Activated T-helper 17 cell treated with anti-CD3 and anti-CD28 coated beads, Interleukin-2, amount 50 U/mL, for 72 hours (primary cell): ENCODE measurements at places on chromosomes 6 and 20. TPM values are rescaled to one million over a fixed set of nuclear protein-coding genes. Genes with fewer than 3 reads are reported as not detected.

Gene DEFB128
- not detected for total RNA-seq

Gene MYT1
- total RNA-seq: 0.16 TPM

Gene VWA7
- 2.9 TPM for total RNA-seq

Gene GPX5
- not detected for total RNA-seq

Gene MCCD1
- not detected for total RNA-seq

Gene ERMARD
- total RNA-seq: 28.3 TPM

Gene C6orf58
- total RNA-seq: not detected

GRCh38 chr20:51637241-51637640 is 94.7 kb upstream of the NFATC2 start:
- ATAC-seq: no peak

DNA sequence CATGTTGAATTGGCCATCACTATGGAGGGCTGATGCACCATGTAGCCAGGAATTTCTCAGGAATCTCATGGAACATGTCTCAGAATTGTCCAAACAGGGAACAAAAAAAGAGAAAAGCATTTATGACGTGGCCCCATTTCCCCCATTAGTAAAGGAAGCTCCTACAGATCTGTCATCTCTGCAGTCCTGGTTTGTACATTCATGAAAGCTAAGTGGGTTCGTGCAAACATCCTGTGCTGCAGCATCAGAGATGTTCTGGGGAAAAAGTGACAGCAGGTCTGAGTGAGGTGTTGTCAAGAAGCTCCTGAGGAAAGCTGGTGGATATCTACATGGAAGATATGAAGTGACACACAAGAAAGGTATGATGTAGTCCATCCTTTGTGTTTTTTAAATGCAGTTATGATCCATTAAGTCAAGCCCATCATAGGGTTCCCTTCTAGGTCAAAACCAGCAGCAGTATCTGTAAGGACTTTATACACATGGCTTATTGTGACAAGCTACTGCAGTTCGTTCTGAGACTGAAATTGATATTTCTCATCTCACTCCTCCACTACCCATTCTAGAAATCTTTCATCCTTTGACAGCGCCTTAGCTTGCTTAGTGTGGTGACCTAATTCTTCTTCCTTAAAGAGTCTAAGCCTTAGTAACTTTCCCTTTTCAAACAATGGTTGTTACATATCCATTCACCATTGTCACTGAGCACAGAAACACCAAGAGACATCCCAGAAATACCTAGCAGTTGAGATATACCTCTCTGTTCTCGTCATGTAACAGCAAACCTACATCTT is 200.0 kb upstream of the TCF21 start:
- ATAC-seq: peak; percentile 87

- ATAC-seq: peak; percentile 66
Observed at GRCh38 chr6:11459079-11459610, 78.4 kb upstream of the TMEM170B start.

GRCh38 chr6:31246051-31246521 is 25.8 kb downstream of the HLA-C start:
- peak; percentile 44 for ATAC-seq

- no peak for ATAC-seq
Observed at GRCh38 chr20:31653561-31653960, 15.8 kb downstream of the COX4I2 start.

DNA sequence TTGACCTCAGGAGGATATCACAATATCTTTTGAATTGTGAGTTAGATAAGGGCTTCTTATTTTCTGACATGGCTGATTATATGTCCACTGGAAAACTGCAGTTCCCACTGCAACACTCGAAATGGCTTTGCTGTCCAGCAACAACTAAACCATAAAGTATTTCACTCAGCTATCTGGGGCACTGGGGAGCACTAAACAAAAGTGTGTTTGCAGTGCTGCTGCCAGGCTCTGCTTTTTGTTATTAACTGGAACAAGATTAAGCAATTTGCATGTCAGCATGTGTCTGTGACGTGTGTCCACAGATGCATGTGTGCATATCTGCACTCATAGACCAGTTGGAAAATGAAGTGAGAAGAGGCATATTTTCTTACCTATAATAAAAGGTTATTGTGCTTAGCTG is 107.8 kb upstream of the CCN2 start:
- ATAC-seq: no peak

GRCh38 chr6:99711925-99712324 is 105.3 kb downstream of the PRDM13 start:
- ATAC-seq: no peak

DNA sequence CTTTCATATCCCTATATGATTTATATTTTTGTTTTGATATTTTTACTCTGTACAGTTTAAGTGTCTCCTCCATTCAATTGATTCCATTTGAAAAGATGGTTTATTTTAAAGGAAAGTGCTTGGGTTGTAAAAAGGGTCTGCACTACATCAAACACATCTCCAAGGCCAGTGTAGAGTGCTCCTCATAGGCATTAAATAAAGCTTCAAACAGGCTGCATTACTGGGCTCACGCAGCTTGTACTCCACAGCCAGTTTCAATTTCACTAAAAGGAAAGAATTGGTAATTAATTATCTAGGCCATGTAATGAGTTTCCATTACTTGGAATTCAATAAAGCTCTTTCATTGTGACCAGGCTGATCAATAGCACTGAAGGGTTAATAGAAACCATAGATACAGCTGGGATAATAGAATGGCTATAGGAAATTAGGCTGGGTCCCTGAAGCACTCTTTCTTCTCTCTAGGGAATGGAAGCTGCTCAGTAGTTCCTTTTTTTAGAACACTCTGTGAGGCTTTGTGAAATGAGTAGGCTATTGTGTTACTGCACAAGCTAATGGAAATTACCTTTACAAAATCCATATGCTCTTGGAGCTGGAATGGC is 442.2 kb downstream of the RNF144B start:
- ATAC-seq: no peak

DNA sequence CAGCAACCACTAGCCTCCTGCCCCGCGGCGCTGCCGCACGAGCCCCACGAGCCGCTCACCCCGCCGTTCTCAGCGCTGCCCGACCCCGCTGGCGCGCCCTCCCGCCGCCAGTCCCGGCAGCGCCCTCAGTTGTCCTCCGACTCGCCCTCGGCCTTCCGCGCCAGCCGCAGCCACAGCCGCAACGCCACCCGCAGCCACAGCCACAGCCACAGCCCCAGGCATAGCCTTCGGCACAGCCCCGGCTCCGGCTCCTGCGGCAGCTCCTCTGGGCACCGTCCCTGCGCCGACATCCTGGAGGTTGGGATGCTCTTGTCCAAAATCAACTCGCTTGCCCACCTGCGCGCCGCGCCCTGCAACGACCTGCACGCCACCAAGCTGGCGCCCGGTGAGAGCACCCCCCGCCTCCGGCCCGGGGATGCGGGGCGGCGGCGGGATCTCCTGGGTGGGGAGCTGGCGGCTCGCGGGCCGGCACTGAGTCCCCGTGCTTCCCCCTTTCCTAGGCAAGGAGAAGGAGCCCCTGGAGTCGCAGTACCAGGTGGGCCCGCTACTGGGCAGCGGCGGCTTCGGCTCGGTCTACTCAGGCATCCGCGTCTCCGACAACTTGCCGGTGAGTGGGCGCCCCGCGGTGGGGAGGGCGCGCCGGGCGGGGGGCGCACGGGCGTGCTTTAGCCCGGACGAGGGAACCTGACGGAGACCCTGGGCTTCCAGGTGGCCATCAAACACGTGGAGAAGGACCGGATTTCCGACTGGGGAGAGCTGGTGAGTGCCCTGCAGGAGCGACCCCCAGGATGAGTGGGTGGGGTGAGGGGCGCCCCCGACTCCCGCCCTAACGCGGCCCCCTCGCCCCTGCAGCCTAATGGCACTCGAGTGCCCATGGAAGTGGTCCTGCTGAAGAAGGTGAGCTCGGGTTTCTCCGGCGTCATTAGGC is 585 bp downstream of the PIM1 start:
- no peak for ATAC-seq

DNA sequence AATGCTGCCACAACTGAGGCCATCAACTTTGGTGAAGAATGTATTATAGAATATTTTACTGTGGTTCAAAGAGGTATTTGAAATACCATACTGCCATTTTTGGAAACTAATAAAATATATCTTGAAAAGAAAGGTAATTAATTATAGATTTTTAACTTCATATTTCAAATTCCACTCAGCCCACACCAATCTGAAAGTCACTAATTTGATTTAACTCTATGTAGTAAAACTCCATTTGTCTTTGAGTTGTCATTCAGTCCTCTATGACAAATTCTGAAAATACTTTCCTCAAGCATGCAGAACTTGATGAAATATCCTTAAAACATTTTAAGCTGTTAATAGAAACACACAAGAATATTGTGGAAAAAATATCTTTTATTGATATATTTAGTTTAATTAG is 1196.7 kb upstream of the CITED2 start:
- ATAC-seq: no peak

DNA sequence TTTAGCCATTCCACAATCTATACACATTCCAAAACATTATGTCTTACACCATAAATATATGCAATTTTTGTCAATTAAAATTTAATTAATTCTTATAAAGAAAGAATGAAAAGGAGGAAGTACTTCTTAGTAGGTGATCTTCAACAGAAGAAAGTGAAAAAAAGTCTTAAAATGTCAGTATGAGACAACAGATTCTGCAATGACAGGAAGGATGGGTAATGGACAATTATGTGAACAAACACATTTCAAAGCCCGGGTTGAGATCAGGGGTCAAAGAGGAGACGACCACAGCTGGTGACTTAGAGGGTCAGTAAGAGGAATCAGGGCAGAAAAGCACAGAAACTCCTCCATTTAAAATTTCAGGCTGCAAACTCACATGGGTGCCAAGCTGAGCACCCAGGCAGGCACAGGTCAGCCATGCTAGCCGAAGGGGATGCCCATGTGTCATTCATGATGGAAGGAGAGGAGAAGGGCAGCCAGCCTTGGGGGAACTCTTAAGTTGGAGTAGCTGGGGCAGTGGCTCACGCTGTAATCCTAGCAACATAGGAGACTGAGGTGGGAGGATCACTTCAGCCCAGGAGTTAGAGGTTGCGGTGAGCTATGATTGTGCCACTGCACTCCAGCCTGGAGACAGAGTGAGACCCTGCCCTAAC is 11.0 kb downstream of the VSX1 start:
- ATAC-seq: no peak

- no peak for ATAC-seq
Observed at GRCh38 chr20:1832634-1833033, 62.6 kb upstream of the SIRPA start.

- peak; percentile 81 for ATAC-seq
Observed at GRCh38 chr20:19860737-19861136, 102.7 kb downstream of the RIN2 start.

GRCh38 chr6:158744986-158745430 is 74.2 kb downstream of the EZR start:
- ATAC-seq: no peak

DNA sequence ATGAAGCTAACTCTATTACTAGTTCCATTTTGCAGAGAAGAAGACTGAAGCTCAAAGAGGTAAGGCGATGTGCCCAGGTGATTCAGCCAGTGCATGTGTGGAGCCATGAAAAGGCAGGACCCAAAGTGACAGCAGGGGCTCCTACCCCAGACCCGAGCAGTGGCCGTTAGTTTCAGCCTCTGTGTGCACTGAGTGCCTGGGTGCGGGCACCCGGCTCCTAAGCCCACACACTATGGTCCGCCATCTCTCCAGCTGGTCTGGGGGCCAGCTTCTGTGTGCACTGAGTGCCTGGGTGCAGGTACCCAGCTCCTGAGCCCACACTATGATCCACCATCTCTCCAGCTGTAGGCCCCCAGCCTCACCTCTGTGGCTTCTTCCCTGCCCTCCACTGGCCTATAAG is 123.5 kb upstream of the CST7 start:
- ATAC-seq: no peak

GRCh38 chr6:168368066-168368820 is 48.7 kb upstream of the DACT2 start:
- no peak for ATAC-seq

DNA sequence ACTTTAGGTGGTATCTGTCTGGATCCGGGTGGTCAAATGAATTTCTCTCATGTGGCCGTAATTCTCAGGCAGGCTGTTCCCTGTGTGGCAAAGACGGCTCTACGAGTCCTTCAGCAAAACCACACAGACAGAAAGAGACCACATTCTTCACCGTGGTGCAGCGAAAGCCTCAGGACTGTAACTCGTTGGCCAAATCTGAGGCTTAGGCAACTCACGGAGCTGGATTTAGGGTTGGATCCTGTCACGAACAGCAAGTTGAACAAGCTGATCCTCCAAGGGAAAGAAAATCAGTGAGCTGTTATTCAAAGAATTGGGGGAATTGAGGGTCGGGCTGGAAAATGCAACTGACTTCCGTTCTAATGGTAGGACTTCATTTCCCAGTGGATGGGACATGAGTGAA is 167.4 kb downstream of the ZMYND8 start:
- no peak for ATAC-seq

- ATAC-seq: peak; percentile 66
Observed at GRCh38 chr20:50467718-50468356, 42.3 kb upstream of the PTPN1 start.

GRCh38 chr20:60787276-60787675 is 464.8 kb upstream of the CDH4 start:
- no peak for ATAC-seq

- ATAC-seq: no peak
Observed at GRCh38 chr20:32777177-32777956, 15.2 kb downstream of the DNMT3B start.

- no peak for ATAC-seq
Observed at GRCh38 chr6:146593986-146594385, 4.8 kb upstream of the ADGB start.

DNA sequence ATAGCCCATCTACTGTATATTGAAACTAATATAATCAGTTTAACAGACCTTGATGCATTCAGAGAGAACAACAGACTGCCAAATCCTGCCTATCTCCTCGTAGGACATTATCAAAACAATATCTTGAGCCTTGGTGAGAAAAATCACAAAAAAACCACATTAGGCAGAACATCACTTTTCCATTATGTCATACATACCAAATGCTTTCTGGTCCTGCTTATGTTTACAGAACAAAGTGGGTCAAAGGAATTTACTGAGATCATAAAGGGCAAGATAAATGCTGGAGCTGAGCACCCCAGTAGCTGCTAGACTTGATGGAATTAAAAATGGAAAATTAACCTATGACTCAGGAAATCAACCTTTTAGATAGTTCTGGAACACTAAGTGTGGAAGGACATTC is 195.3 kb upstream of the KCNK16 start:
- ATAC-seq: no peak

DNA sequence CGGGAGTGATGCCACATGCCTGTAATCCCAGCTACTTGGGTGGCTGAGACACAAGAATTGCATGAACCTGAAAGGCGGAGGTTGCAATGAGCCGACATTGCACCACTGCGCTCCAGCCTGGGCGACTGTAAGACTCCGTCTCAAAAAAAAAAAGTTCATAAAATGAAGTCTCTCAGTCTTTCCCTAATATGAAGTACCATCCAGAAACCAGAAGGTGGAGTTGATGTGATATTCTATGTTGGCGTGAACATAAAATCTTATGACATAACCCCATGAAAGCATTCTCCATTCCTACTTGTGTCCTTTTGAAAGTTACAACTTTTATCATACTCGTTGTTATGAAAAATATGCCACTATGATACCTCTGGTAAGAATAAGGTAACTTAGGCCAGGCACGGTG is 5.7 kb downstream of the SOD2 start:
- no peak for ATAC-seq

DNA sequence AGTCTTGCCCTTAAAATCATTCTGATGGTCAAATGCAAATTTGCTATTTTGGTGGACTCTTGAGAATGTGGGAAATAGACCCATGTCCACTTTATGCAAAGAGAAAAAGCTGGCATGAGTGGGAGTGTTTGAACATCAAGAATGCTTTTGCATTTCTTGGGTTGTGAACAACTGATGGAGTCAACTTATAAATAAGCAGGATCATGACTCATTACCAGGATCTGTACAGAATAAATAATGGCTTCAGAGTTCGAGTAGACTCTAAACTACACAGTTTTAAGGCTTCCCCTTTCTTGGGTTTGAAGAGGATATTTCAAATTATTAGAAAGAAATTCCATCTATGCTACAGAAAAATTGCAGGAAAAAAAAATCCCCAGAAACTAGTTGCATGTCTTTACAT is 195.5 kb downstream of the EYA4 start:
- ATAC-seq: no peak
